Tibial nerve (tissue), 4 donors: ENCODE measurements at places on chromosomes 7 and 10. TPM values are rescaled to one million over a fixed set of nuclear protein-coding genes. Genes with fewer than 3 reads are reported as not detected.
A peak's percentile ranks its signal among the peaks of the same experiment; 100 is the strongest.

The CFAP70 gene
- total RNA-seq = 14.9 TPM

The CYP17A1 gene
- total RNA-seq = not detected

The EIF5AL1 gene
- total RNA-seq = not detected

The SPDYE2 gene
- total RNA-seq = 0.42 TPM

The IL2RA gene
- not detected for total RNA-seq

The FAM241B gene
- 0.59 TPM for total RNA-seq

The PSD gene
- 0.42 TPM for total RNA-seq

The CDCA7L gene
- total RNA-seq = 16.9 TPM

The PANK1 gene
- 6.8 TPM for total RNA-seq

DNA sequence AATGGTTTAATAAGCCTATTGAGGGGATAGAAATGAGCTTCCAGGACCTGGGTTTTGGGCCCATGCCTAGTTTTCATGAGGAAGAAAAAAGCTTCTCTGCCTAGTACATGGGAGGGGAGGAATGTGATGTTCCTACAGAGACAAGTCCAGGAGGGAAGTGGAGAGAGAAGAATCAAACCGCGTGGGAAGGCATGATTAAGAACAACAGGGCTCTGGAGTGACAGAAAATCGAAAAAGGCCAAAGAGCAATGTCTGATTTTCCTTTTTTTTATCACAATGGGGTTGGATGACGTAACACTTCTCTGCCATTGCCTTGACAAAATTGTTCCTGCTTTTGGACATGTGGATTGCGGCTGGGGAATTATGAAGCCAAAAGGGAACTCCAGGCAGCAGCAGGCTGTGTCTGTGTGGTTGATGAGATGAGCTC is 258.6 kb downstream of the CXCL12 start:
- DNase-seq = peak; percentile 24

GRCh38 chr10:4780782-4781181 is 45.2 kb upstream of the AKR1E2 start:
- no peak for DNase-seq

GRCh38 chr7:135745703-135746312 is 2.8 kb downstream of the FAM180A start:
- peak; percentile 70 for DNase-seq

GRCh38 chr7:40148671-40149070 is 13.9 kb downstream of the SUGCT start:
- DNase-seq = no peak

DNA sequence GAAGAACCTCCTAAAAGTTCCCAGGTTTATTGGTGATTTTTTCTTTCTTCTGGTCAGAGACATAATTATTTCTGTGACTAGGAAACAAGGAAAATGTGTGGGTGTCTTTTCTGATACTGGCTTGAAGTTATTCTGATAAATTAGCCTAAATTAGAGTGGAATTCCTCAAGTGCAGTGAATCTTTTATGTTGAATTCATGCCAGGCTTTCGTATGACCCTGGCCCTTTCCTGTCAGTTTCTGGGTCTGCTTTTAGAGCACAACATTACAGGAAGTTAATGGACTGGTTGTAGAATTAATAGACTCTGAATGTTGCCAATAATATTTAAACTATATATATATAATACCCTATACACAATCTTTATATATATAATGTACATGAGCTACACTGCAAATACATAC is 230.6 kb upstream of the KIAA1217 start:
- no peak for DNase-seq

- peak; percentile 77 for DNase-seq
Observed at GRCh38 chr7:37211097-37211880, 237.4 kb downstream of the ELMO1 start.

GRCh38 chr7:77442636-77443035 is 26.5 kb upstream of the GSAP start:
- no peak for DNase-seq

GRCh38 chr7:8214244-8214824 is 47.6 kb downstream of the ICA1 start:
- no peak for DNase-seq

- no peak for DNase-seq
Observed at GRCh38 chr7:47539398-47540052, 42.4 kb downstream of the TNS3 start.

DNA sequence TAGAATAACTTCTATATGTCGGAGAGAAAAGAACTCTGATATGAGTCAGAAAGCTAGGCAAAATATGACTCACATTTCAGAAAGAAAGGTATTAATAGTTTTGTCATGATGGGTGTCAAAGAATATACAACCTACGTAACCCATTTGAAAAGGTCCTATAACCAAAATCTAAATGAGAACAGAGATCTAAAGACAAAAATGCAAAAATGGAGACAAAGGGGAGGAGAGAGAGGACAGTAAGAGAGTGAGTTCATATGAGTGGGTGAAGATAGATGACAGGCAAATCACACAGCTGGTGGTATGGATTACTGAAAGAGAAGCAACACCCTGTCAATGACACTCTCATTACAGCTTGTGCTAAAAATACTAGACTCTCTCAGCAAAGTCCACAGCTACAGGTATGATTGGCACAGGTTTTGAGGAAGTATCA is 25.6 kb downstream of the ANKMY2 start:
- no peak for DNase-seq

DNA sequence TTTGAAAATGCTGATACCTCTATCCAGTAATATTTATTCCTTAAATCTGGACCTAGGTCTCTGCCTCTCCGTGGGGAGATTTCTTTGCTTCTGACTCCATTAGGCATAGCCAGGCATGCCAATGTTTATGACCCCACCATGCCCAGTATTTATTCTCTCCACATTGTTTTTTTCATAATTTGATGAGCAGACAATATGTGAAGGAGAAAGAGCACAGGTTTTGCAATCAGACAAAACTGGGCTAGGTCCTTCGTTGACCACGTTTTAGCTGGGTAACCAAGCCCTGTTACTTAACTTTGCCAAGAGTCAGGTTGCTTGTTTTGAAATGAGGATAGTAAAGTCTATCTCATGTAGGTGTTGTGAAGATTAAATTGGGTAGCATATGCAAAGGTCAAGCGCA is 21.6 kb upstream of the PRPS1L1 start:
- no peak for DNase-seq

DNA sequence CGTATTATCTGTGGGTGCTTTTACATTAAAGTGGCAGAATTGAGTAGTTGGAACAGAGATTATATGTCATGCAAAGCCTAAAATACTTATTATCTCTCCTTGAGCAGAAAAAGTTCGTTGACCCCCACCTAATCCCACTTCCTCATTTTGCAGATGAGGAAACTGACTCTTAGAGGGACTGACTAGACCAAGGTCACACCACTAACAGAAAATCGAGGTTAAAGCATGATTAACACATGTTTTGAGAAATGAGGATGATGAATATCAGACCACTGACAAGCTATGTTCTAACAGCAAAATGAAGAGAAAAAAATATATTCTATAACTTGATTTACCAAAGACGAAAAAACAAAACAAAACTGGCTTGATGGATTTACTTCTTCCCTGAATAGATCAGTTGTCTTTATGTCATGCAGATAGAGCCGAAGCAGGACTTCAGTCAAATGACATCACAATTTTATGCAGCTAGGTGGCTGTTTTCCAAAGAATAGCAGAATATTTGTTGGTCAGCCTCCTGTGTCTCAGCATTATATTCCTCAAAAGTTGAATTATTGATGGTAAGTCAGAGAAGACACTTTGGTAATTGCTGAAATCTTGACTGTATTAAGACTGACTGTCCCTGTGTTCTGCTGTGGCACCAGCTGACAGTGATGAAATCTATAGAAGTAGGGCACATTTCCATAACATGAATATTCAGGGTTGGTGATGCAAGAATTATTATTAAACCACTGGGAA is 24.2 kb upstream of the SMIM30 start:
- DNase-seq = no peak

DNA sequence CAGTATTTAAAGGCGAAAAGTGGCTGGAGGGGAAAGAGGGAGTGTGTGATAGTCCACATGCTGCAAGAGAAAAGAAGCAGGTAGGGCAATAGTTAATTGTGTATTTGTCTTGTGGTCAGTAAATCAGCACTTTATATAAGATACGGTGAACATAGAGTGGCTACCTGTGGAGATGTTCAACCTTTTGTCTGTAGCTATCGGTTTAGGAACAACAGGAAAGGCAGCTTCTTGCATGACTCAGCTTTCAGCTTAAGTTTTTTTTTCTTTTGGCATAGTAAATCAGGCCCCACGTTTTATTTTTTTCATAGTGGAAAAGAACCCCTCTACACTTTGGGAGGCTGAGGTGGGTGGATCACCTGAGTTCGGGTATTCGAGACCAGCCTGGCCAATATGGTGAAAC is 14.2 kb upstream of the MTPN start:
- no peak for DNase-seq

GRCh38 chr7:157168571-157168970 is 29.8 kb downstream of the UBE3C start:
- DNase-seq = no peak
